ENCODE measurements at places on chromosomes 16 and 17. TPM values are rescaled to one million over a fixed set of nuclear protein-coding genes. Genes with fewer than 3 reads are reported as not detected.

DRC3 gene
- total RNA-seq: 19.7 TPM

RNF222 gene
- total RNA-seq: not detected

DNA sequence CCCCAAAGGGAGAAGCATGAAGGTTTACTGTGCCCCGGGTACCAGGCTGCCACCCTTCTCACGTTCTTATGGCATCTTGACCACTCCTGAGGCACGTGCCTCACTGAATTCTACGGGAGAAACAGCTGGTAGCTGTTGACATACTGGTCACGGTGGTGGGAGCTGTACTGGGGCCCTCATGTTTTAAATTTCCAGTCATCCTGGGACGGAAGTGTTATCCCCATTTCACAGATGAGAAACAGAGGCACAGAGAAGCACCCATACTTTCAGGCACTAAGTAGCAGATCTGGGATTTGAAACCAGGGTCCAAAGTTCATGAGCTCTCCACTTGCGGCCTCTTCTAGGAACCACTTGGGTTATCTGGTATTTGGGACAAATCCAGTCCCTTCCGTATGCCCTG is 26.3 kb upstream of the DOC2B start:
- no peak overlapping the region for H3K27ac ChIP-seq
- no peaks in the 10 kb centered on the region for H3K27me3 ChIP-seq
- no peak for DNase-seq
- no peaks in the 10 kb centered on the region for H3K4me1 ChIP-seq
- peaks cover 2% of the 10 kb centered on the region for H3K36me3 ChIP-seq

- DNase-seq: peak; percentile 1
- peaks cover 42% of the 10 kb centered on the region for H3K36me3 ChIP-seq
- no peak overlapping the region for H3K4me3 ChIP-seq
- no peak overlapping the region for H3K27ac ChIP-seq
These were observed 23.6 kb downstream of the INTS2 start for GRCh38 chr17:61904094-61904710.

DNA sequence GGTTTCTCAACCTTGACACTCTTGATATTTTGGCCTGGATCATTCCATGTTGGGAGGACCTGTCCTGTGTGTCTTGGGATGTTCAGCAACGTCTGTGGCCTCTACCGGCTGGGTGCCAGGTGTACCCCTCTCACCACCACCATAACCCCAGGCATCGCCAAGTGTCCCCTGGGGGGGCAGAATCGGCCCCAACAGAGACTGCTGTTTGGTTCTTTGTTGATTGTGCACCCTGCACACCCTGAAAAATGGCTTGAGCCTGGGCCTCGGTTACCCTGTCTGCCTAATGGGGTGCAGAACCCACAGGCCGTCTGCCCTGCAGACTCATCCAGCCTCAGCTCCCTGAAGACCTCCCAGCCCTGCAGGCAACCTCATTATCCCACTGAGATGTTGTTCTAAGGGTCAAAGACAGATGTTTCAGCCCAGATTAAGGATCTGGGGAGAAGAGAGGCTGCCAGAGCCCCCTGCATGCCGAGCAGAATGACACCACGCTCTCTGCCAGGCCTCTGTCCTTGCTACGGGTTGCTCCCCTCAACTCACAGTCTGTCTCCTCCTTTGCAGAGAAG is 9.2 kb downstream of the CACNG1 start:
- no peak overlapping the region for H3K27ac ChIP-seq
- H3K4me3 ChIP-seq: no peak overlapping the region
- DNase-seq: no peak
- no peaks in the 10 kb centered on the region for H3K27me3 ChIP-seq
- H3K4me1 ChIP-seq: no peaks in the 10 kb centered on the region

DNA sequence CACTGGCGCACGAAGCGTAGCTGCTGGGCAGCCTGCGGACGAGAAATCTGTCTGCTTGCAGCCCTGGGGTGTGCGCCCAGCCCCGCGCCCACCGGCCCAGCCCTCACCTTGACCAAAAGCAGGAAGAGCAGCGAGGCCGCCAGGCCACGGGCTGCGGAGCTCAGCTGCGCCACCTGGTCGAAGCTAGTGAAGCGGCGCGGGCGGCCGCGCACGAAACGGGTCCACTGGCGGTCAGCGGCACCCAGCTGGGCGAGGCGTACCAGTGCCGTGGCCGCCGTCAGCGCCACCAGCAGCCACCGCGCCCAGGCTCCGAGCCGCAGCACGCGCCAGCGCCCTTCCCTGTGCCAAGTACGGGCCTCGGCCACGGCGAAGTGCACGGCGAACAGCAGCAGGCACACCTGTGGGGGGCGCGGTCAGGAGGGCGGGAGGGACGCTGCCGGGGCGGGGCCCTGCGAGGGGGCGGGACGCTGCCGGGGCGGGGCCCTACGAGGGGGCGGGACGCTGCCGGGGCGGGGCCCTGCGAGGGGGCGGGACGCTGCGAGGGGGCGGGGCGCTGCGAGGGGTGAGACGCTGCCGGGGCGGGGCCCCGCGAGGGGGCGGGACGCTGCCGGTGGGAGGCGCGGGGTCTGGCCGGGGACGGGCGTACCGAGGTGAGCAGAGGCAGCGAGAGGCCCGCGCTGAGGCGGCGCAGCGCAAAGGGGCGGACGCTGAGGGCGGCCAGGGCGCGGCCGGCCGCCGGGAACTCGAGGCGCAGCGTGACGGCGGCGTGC is 43.2 kb downstream of the TSC2 start:
- no peak overlapping the region for H3K4me3 ChIP-seq
- peak overlapping the region; percentile 57 for H3K27ac ChIP-seq
- DNase-seq: peak; percentile 69
- peaks cover 83% of the 10 kb centered on the region for H3K36me3 ChIP-seq
- no peaks in the 10 kb centered on the region for H3K27me3 ChIP-seq
- H3K4me1 ChIP-seq: no peaks in the 10 kb centered on the region

DNA sequence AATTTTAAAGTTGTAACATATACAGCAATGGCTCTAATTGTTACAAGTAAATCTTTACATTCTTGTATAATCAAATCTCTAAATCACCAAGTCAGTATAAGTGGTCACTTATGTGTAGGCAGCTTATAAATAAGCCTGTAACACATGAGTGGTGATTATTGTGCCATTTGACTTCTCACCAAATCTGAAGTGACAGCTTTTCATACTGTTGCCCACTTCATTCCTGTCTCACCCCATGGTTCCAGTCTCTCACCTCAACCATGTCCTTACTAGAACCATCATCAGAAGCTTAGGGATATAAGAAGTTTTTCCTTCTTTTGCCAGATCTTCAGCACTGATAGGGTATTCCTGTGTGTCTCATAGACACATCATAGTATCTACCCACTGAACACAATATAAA is 23.5 kb downstream of the TNRC6A start:
- no peak for DNase-seq
- no peak overlapping the region for H3K27ac ChIP-seq
- H3K4me1 ChIP-seq: peaks cover 32% of the 10 kb centered on the region
- no peaks in the 10 kb centered on the region for H3K36me3 ChIP-seq
- H3K4me3 ChIP-seq: no peak overlapping the region

DNA sequence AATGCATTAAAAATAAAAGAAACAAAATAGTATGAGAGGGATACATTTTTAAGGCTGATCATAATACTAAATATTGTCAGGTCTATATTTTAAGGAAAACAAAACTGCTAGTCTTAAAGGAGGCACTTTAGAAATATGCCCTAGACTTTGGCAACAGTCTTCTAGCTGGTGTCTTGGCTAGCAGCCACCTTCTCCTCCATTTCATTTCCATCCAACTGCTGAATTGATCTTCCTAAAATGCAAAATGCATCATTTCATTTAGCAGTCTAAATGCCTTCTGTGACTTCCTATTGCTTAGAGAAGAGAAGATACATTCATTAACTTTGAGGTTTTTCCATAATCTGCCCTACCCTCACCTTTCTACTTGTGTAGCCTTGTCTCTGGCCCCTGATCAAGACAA is 1404.1 kb downstream of the CDH11 start:
- no peaks in the 10 kb centered on the region for H3K27me3 ChIP-seq
- DNase-seq: no peak
- H3K4me3 ChIP-seq: no peak overlapping the region
- H3K27ac ChIP-seq: no peak overlapping the region

DNA sequence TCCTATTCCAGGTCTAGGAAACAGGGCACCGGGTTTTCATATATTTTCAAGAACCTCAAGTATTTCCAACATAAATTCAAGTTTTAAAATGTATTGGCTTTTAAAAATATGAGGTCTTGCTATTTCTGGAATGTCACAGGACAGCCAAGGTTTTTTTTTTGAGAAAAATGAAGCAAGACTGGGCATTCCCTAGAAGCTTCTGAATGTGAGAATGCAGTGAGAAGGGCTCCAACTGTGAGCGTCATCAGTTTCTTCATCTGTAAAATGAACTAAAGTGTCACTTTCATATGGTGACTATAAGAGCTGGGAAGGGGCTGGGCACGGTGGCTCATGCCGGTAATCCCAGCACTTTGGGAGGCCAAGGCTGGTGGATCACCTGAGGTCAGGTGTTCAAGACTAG is 455.8 kb upstream of the MAF start:
- no peaks in the 10 kb centered on the region for H3K36me3 ChIP-seq
- DNase-seq: peak; percentile 79
- H3K4me3 ChIP-seq: no peak overlapping the region
- no peak overlapping the region for H3K27ac ChIP-seq
- peaks cover 7% of the 10 kb centered on the region for H3K4me1 ChIP-seq

- peak within 1 kb of the TSS; percentile 36 for H3K4me3 ChIP-seq
- peaks cover 5% of the 10 kb centered on the region for H3K4me1 ChIP-seq
- no peaks in the 10 kb centered on the region for H3K27me3 ChIP-seq
- no peak within 1 kb of the TSS for H3K27ac ChIP-seq
- DNase-seq: peak; percentile 40
These were observed at the start of gene RAB11FIP4 for GRCh38 chr17:31391496-31391949. TSS of gene RAB11FIP4 (plus strand) at chr17:31391675. CDS start at chr17:31391853, 178 bp downstream.

GRCh38 chr16:67653789-67654402 is 6.2 kb downstream of the ACD start:
- DNase-seq: no peak
- no peak overlapping the region for H3K4me3 ChIP-seq
- no peaks in the 10 kb centered on the region for H3K27me3 ChIP-seq
- H3K4me1 ChIP-seq: peaks cover 9% of the 10 kb centered on the region
- H3K27ac ChIP-seq: no peak overlapping the region

- no peaks in the 10 kb centered on the region for H3K4me1 ChIP-seq
- no peak for DNase-seq
- H3K4me3 ChIP-seq: no peak overlapping the region
- no peaks in the 10 kb centered on the region for H3K36me3 ChIP-seq
These were observed 329.1 kb downstream of the CDH13 start for GRCh38 chr16:82955741-82956348.

GRCh38 chr16:8996891-8997290 is 33.2 kb upstream of the USP7 start:
- no peak overlapping the region for H3K27ac ChIP-seq
- no peak for DNase-seq
- no peak overlapping the region for H3K4me3 ChIP-seq
- H3K27me3 ChIP-seq: no peaks in the 10 kb centered on the region

Data from lung (tissue), 17 donors.